ENCODE measurements at places on chromosomes 7 and 10. TPM values are rescaled to one million over a fixed set of nuclear protein-coding genes. Genes with fewer than 3 reads are reported as not detected.

- no peak for DNase-seq
These were observed 106.1 kb upstream of the LRRTM3 start for GRCh38 chr10:66819691-66820090.

DNA sequence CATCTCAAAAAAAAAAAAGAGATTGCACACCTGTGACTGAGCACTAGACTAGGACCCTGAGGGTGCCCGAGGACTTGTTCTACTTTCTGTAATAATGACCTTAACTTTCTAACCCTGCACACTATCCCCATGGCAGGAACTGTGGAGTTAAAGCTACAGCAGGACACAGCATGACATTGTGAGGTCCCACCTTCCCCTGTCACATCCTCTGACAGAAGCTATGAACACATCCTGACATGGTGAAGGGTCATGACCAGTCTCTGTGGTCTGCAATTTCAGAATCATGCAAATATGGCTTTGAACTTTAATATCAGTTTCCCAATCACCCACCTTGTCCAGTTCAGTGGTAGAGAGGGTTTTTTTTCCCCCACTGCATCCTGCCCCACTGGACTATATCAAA is 18.5 kb upstream of the SAR1A start:
- no peak for DNase-seq

- DNase-seq, result no peak
These were observed 244.5 kb upstream of the PTER start for GRCh38 chr10:16192337-16192736.

- peak; percentile 16 for DNase-seq
These were observed 301.6 kb downstream of the SNX13 start for GRCh38 chr7:17638727-17639126.

DNA sequence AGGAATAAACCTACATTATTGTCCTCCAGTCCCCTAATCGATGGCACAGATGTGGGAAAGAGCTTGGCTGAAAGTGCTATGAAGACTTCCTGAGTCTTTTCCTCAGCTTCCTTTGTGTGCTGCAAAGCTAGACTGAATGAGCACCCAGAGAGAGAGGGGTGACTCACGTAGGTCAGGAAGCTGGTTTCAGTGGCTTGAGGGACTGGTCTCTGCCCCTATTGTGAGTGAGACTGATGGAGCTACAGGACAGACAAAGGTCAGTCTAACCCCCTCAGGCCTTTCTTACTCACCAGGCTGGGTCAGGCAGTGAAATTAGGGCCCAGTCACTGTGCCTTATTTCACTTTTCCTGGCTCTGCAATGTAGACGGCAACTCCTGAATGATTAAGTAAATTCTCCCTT is 171.1 kb upstream of the GRB10 start:
- peak; percentile 15 for DNase-seq

The CUBN gene
- 0.10 TPM for polyA plus RNA-seq

- no peak for DNase-seq
These were observed 16.8 kb downstream of the SLC18A2 start for GRCh38 chr10:117257721-117258120.

- no peak for DNase-seq
These were observed 4.6 kb downstream of the EMX2 start for GRCh38 chr10:117547016-117547715.

The TAS2R3 gene
- not detected for polyA plus RNA-seq

GRCh38 chr7:80785961-80786536 is 132.8 kb downstream of the SEMA3C start:
- peak; percentile 47 for DNase-seq

DNA sequence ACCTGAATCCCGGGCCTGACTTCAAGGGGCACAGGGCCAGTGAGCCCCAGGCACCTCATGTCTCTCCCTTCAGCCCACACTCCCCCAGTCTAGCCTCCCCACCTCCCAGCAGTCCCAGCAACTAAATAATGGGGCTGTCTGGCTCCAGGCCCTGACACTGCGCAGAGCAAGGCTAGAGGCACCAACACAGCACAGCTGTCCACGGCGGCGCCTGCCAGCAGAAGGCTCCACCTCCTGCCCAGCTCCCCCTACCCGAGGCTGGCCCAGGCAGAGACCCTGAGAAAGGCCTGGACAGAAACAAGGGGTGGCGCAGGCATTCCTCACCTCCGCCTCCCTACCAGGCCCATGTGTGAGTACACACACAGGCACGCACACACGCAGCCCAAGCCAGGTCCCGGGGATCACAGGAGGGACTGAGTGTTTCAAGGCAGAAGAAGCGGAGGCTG is 6.1 kb downstream of the KCNH2 start:
- peak; percentile 44 for DNase-seq

DNA sequence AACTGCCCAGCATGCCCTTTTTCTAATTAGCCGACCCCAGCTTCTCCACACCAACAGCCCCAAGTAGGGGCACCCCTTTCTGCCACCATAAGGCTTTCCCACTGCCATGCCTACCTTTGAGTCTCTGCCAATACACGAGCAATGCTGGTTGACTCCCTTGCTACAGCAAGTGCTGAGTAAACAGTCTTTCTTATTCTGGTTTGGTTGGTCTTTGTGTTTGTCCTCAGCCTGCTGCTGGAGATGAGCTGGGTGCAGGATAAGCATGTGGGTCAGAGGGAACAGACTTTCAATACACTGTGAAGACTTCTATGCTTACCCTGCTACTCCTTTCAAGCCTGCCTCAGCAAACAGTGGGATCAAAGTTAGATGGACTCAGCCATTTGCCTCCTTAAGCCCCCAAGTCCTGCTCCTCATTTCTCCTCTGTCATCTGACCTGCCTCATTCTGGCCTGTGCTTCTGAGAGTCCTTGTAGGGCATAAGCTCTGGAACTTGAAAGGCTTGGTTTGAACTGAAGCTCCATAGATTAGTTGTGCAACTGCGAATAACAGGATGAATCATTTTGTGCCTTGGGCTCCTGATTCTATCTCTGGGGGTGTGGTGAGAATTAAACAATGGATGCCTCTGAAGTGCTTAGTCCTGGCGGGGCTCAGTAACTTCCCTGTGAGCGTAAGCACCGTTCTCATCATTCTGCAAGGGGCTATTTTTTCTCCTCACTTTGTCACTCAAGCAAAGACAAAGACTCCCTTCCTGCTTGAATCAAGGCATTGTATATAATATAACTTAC is 533.8 kb upstream of the DPP6 start:
- DNase-seq, result no peak

DNA sequence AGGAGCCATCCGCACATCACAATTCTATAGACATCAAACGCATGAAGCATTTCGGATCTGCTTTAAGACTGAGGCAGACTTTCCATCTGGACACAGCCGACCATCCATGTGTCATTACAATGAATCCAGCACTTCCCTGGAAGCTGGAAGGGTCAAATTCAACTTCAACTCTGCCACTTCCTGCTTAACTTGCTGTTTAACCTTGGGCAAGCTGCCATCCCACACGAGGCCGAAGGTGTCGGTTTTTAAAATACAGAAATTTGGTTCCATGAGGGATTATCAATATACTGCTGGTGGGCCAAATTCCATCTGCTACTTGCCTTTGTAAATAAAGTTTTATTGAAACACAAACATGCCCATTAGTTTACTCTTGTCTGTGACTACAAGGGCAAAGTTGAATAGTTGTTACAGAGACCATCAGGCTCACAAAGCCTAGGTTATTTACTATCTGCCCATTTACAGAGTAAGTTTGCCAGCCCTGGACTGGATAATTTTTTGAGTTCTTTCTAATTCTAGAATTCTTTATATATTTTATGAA is 134.6 kb downstream of the FAM204A start:
- no peak for DNase-seq

DNA sequence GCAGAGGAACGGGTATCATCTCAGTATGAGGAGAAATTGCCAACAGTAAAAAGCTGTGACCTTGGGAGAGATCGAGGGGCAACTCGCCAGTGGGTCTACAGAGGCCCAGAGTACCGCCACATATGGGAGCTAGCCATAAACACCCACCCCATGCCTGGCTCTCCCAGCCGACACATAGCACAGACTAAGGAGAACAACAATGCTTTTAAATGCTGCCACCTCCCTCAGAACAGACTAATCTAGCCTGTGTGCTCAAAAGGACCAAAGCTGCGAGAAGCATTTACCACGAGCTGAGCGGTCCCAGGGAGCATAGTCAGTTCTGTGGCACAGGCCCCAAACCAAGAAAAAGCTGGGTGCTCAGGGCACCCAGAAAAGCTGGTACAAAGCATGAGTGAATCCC is 73.3 kb downstream of the LSM5 start:
- no peak for DNase-seq

- DNase-seq, result peak; percentile 32
These were observed 36.1 kb downstream of the XPNPEP1 start for GRCh38 chr10:109887243-109887642.

DNA sequence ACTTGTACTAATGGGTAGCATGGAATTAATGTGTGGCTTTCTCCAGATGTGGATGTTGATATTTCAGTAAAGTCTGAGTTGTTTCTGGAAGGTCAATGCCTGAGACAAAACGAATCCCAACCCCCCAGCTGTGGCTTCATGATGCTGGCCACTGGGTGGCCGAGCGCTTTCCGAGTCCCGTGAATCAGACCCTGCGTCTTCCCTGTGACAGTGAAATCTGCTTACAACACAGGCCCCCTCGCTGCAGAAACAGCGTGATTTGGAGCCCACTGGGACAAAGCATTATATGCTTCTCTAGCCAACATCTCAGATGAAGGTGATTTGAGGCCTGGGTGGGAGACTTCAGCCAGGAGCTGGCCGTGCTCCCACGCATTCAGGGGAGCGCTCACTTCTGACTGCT is 124.7 kb downstream of the WDR37 start:
- DNase-seq, result no peak

The RSPH10B2 gene
- not detected for polyA plus RNA-seq

The TMEM178B gene
- polyA plus RNA-seq, result 0.06 TPM

The WBP1L gene
- polyA plus RNA-seq, result 20.7 TPM

DNA sequence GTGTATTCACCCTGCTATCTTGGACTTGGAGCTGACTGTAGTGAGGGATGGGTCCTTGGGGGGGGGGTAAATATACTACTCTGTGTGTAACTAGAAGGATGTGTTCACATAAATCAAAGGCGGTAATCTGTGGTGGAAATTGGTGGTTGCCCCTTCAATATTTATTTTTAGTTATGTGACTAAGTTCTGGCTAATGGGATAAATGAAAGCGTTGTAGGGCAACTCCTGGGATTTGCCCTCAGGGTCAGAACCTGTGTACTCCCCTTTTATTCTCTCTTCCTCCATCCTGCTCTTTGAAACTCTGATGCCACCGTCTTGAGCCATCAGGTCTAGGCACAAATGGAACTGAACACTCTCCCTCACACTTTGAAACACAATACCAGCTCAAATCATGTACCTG is 24.3 kb upstream of the ST7 start:
- DNase-seq, result no peak

The FEZF1 gene
- polyA plus RNA-seq, result not detected

The GNGT1 gene
- not detected for polyA plus RNA-seq

DNA sequence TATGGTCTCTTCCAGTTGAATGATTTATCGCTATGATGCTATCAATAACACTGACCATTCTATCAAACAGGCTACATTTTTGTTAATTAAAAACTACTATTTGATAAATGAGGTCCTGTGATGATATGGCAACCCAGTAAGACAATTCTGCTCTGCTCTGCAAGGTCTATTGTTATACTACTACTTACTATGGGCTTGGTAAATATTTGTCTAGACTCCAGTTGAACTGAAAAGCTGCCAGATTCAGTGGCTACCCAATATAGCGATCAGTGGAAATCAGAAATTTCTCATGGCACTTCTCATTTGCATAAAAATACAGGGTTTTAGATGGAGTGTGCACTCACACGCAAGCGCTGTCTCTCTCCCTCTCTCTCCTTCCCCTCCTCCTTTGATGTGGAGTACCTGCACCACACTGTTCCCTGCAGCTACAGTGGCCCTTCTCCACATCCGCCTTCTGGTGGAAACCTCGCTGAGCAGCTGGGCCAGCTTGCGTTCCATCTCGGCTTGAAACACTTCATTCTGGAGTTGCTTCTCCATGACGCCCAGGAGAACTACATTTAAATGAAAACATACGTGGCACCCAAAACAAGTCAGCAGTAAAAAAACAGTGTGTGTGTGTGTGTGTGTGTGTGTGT is 77.9 kb downstream of the KIAA1549 start:
- no peak for DNase-seq

The CCL24 gene
- not detected for polyA plus RNA-seq

DNA sequence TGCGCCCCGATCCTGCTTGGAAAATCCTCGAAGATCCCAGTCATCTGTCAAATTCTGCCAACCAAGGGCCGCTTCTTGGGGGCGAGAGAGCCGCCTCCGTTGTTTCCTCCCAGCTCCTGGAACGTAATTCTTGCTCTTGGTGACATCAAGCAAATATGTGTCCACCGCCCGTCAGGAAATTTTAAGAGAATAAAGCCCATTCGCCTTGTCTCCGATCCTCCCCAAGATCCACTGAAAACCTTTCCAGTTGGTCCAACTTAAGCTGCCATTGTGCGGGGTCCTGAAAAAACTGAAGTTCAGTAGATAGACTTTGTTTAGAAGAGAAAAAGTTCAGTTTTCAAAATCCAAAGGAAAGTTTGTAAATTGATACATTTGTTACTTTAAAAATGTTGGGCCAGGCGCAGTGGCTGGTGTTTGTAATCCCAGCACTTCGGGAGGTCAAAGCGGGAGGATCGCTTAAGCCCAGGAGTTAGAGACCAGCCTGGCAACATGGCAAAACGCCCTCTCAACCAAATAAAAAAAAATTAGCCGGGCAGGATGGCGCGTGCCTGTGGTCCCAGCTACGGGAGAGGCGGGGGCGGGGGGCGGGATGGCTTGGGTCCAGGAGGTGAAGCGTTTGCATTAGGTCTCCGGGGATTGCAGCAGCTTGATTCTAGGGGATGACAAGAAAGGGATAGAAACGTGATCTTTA is 1.0 kb upstream of the ZNF800 start:
- no peak for DNase-seq

- DNase-seq, result no peak
These were observed 4.9 kb downstream of the MAT1A start for GRCh38 chr10:80284522-80284921.

DNA sequence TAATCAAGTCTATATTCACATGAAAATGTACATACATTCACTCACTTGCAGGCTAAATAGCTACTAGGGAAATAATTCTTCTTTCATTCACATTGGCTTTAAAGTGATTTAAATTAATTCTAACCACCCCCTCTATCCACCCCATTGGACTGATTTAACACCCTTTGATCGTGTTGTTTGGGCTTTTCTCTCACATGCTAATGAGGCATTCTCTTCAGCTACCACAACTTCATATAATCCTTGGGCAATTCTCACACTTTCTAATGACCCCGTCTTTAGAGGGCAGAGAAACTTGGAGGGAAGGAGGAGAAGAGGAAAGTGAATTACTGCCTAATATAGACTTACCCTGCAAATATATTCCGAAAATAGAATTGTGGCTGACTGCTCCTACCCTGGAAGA is 24.6 kb downstream of the GRM3 start:
- no peak for DNase-seq

GRCh38 chr10:123134915-123135414 is 805 bp upstream of the HMX3 start:
- no peak for DNase-seq

The CYP26C1 gene
- polyA plus RNA-seq, result 0.01 TPM

GRCh38 chr10:34183016-34183796 is 631.9 kb downstream of the PARD3 start:
- DNase-seq, result no peak

DNA sequence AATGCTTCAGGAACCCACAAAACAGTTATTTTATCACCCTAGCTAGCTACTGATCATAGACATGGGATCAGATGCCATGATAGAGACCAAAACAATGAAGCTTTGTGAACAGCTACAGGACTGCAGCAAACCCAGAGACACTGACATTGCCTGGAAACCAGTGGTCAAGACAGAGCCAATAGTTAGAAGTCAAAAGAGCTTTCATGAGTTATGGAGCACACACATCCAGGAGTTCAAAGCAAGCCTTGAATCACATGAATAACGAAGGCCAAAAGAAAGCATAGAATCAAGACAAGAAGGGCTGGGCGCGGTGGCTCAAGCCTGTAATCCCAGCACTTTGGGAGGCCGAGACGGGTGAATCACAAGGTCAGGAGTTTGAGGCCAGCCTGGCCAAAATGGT is 34.5 kb upstream of the GSAP start:
- DNase-seq, result no peak

Measured in IMR-90 (cell line).